ENCODE measurements at places on chromosomes 12 and 14.

GRCh38 chr12:129815846-129816245 lies 88.0 kb downstream of the TMEM132D start:
- no peak for DNase-seq

- DNase-seq = no peak
These were observed 90.3 kb downstream of the RFX4 start for GRCh38 chr12:106673141-106673540.

- no peak for DNase-seq
These were observed 10.3 kb upstream of the ERP27 start for GRCh38 chr12:14948672-14949071.

GRCh38 chr14:68664225-68664681 lies 128.6 kb downstream of the ZFP36L1 start:
- DNase-seq = no peak

DNA sequence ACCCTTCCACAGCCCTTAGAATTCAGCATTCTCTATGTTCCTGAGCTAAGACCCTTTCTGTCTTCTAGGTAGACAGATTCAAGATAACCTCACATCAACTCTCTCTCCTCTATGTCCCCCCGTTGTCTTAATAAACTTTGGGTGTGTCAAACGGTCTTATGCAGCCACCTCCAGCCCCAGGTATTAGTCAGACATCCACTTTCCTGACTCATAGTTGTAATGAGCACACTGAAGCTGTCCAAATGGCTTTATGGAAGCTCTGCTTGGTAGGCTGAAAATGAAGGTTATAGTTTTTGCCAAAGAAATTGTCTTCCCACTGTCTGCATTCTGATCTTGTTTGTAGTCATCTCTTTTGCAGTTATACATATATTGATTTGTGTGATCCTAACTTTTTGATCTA lies 482.0 kb downstream of the RMST start:
- no peak for DNase-seq

GRCh38 chr12:49624921-49625577 lies 1.7 kb downstream of the PRPF40B start:
- DNase-seq = no peak

- DNase-seq = no peak
These were observed 93.2 kb downstream of the SLC2A13 start for GRCh38 chr12:40012711-40013110.

- no peak for DNase-seq
These were observed 23.2 kb downstream of the GPR68 start for GRCh38 chr14:91221270-91221669.

- no peak for DNase-seq
These were observed 64.2 kb downstream of the LGR5 start for GRCh38 chr12:71503579-71504391.

DNA sequence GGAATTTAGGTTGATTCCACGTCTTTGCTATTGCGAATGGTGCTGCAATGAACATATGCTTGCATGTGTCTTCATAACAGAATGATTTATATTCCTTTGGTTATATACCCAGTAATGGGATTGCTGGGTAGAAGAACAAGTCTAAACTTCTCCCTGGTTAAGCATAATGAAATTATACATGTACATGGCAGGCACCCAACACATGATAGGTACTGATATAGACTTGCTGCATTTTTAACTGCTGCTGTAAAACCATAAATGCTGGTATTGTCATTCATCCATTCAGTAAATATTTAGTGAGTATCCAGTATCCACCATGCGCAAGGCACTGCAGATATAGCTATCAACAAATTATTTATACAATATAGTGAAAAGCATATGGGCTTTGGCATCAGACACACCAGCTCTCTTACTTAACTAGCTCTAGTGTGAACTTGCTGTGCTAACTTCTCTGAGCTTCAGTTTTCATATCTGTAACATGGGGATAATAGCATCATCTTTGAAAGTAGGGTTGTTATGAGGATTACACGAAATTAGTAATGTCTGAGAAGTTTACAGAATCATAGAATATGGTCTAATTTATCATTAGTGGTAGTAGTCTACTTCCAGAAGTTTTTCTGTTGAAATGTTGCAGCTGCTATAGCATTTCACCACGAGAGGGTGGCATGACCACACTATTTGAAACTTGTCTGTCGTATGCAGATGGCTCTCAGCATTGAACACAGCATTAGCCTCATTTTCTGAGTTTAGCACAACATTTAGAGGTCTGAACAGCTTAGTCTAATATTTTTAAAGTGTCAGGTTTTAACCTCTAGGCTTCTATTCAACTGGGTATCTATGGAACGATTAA lies 32.0 kb upstream of the SEL1L start:
- no peak for DNase-seq

GRCh38 chr14:60508707-60509437 lies at the start of gene SIX6:
Gene SIX6, plus strand, starts transcription at chr14:60509146. Its CDS starts 253 bp downstream, at chr14:60509399.
- DNase-seq = no peak

GRCh38 chr12:121788176-121788818 lies 5.2 kb downstream of the RHOF start:
- DNase-seq = no peak

DNA sequence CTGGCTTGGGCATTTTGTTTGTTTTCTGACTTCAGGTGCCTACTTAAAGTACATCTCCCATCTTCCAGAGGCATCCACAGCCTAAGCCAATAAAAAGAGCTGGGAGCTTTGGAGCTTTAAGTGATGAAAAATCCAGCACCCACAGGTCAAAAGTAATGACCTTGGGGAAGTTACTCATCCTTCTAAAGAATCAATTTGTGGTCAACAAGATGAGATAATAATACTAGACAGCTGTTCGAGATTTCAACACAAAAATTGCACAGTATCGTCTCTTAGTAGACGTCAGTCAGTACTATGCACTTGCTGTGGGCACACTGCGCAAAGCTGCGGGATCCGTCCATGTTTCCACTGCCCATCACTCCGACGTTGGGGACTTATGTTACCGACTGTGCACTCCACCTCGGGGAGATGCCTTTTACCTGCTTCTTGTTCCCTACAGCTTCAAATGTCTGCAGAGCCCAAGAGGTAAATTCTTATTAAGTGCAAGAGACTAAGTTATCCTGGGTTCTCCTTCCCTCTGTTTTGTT lies 1.3 kb downstream of the ST8SIA1 start:
- no peak for DNase-seq

- no peak for DNase-seq
These were observed 12.5 kb downstream of the LIN7A start for GRCh38 chr12:80925237-80925636.

DNA sequence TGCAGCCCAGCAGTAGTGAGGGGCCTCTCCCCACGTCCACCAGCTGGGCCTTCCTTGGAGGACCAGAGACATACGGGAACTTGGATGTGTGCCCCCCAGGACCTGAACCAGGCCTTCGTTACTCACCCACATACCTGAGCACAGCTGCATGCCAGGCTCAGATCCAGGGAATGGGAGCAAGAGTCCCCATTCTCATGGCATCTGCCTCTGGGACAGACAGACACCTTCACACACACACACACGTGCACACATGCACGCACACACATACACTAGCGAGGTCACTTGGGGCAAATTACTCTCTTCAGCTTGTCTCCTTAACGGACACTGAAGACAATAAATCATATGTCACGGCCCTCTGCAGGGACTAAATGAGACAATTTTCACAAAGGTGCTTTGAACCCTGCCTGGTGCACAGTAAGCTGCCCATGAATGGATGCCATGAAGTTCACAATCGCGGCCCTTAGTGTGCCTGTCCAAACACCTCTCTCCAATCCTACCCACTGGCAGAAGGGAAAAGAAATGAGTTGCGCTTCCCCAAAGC lies 5.7 kb downstream of the SCARB1 start:
- DNase-seq = no peak

Measured in stimulated activated CD8-positive, alpha-beta memory T cell treated with anti-CD3 and anti-CD28 coated beads, Interleukin-15, amount 100 ng/mL, for 24 hours (primary cell).